Cerebellar nuclear complex (tissue), 1 donor: ENCODE measurements at places on chromosomes 11 and 22.

DNA sequence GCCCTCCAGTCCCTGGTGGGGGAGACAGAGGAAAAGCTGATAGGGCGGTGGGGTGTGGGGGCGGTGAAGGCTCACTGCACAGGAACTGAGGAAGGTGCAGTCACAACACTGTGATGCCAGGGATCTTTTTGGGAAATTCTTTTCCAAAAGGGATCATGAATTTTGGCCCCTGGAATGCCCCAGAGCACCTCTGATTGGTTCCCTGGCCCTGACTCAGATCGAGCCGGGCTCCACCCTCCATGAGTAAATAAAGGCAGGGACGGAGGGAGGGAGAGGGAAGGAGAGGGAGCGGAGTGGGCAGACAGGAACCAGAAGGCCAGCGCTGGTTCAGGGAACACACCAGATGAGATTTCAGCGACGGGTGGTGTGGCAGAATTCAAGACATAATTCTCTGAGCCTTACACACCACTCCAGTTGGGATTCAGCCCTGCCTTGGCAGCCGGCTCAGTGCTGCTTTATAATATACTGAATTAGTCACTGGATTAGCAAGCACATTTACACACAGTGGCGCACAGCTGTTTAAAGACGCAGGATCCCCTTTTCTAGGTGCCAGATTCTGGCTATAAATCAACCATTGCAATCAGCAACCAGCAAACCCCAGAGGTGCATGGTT, 80.3 kb downstream of the ETS1 start:
- DNase-seq: no peak

DNA sequence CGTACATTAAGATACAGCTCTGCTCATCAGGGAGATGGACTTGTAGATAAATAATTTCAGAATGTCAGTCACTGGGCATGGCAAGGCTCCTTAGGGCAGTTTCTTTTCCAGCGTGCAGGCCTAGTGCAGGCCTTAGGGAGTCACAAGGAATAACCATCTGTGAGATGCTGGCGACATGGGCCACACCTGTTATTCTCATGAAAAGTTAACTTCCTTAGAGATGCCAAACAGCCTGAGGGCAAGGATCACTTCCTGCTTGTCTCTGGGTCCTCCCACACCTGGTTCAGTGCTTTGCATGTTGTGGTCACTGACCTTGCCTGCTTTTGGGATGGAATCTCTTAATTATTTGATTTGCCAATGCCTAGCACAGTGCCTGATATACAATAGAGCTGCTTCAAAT, 70.6 kb downstream of the ST3GAL4 start:
- no peak for DNase-seq

DNA sequence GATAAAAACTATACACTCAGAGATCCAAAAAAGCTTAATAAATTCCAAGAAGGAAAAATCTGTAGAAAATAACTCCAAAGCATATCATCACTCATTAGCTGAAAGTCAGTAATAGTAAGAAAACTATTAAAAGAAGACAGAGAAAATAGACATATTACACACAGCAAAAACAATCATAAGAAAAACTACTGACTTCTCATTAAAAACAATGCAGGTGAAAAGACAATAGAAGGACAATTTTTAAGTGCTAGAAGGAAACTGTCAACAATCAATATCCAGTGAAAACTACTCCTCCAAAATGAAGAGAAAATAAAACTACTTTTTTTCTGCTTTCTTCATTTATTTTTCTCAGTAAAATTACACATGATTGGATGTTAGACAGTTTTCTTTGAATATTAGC, 56.5 kb downstream of the BLID start:
- no peak for DNase-seq

DNA sequence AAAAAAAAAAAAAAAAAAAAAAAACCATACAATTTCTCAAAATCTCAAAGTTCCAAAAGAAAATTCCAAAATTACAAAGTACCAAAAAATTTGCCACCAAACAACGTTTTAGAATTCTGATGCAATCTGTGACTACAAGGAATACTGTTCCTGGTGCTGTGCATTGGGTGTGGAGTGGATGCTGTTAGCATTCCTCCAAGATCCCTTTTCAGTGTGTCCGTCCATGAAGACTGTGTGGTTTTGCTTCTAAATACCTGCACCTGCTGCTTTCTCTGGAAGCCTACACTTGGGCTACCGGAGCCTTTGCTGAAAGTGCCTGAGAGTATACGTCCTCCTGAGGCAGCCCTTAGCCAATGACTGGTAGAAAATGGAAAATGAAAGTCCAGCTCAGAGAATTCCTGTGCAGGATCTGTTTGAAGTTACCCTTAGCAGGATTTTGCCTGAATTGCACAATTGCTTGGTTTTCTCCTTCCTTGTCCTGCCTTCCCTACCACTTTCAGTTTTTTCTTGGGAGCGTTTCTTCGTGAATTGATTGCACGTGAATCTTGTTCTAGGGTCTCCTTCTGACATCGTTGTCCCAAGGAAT, 140.8 kb downstream of the TRPC6 start:
- DNase-seq: no peak

DNA sequence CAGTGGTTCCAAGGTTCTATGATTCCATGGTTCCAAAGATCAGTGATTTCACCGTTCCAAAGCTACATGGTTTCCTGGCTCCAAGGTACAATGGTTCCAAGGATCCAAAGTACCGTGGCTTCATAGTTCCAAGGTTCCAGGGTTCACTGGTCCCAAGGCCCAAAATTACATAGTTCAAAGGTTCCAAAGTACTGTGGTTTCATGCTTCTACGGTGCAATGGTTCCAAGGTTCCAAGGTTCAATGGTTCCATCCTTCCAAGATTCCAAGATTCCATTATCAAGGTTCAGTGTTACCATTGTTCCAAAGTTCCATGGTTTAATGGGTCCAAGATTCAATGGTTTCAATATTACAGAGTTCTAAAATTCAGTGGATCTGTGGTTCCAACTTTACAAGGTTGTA, 43.0 kb upstream of the SEPTIN5 start:
- no peak for DNase-seq

- DNase-seq: no peak
Measured at GRCh38 chr11:118415062-118415738, 13.8 kb downstream of the ATP5MG start.

- no peak for DNase-seq
Measured at GRCh38 chr11:86524620-86525352, 147.6 kb downstream of the ME3 start.

- no peak for DNase-seq
Measured at GRCh38 chr11:111357150-111358037, 21.7 kb downstream of the POU2AF1 start.

DNA sequence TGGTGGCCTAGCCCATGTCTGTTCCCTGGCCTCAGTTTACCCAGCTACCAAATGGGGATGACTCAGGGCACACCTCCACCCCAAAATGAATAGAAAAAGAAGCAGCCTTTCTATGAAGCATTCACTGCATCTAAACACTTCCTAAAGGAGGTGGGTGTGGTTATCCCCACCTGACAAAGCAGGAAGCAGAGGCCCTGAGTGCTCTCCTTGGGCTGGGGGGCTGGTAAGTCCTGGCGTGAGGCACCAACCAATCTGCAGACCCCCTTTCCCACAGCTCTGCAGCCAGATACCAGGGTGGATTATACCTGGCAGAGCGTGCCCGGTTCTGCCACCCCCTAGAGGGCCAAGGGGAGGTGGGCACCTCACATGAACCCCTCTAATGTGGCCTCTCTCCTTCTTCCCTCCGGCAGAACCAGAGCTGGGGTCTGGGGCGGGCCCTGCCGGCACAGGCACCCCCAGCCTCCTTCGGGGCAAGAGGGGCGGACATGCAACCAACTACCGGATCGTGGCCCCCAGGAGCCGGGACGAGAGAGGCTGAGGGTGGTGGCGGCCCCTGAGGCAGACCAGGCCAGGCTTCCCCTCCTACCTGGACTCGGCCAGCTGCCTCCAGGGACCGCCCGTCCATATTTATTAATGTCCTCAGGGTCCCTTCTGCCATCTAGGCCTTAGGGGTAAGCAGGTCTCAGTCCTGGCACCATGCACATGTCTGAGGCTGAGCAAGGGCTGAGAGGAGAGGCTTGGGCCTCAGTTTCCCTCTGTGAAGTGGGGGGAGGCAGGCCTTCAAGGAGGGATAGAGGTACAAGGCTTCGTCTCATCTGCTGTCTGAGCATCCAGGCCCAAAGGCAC, 9.2 kb downstream of the RHBDD3 start:
- no peak for DNase-seq

GRCh38 chr11:97557399-97557798, 1167.6 kb downstream of the JRKL start:
- no peak for DNase-seq

GRCh38 chr11:33900159-33900840, 8.4 kb upstream of the LMO2 start:
- no peak for DNase-seq

- no peak for DNase-seq
Measured at GRCh38 chr11:116467823-116468222, 305.0 kb downstream of the BUD13 start.

DNA sequence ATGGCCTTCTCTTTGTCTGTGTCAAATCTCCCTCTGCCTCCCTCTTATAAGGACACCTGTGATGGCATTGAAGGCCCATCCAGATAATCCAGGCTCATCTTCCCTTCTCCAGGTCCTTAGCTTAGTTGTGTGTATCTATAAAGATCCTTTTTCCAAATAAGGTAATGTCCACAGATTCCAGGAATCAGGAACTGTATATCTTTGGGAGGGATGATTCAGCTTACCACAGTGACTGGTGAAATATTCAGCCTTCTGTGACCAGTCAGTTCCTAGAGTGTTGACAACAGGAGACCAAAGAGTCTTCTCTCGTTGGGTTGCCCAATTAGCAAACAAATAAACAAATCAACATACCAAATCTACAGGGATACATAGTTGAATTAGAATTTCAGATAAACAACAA, 175.8 kb downstream of the MPPED1 start:
- DNase-seq: no peak

DNA sequence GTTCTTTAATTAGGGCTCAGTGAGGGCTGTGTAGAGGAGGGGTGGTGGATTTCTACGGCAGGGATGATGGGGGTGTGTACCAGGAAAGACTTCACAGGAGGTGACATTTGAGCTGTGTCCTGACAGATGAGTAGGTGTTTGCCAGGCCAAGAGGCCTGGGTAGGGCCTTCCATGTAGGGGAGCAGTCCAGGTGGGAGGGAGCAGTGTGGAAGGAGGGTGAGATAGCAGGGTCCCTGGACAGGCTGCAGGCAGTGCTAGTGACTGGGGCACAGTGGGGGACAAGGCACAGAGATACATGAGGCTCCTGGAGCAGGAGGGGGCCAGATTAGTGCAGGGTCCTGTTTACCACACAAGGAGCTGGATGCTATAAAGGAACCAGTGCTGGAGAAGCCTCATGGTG, 147.9 kb upstream of the CADM1 start:
- no peak for DNase-seq

DNA sequence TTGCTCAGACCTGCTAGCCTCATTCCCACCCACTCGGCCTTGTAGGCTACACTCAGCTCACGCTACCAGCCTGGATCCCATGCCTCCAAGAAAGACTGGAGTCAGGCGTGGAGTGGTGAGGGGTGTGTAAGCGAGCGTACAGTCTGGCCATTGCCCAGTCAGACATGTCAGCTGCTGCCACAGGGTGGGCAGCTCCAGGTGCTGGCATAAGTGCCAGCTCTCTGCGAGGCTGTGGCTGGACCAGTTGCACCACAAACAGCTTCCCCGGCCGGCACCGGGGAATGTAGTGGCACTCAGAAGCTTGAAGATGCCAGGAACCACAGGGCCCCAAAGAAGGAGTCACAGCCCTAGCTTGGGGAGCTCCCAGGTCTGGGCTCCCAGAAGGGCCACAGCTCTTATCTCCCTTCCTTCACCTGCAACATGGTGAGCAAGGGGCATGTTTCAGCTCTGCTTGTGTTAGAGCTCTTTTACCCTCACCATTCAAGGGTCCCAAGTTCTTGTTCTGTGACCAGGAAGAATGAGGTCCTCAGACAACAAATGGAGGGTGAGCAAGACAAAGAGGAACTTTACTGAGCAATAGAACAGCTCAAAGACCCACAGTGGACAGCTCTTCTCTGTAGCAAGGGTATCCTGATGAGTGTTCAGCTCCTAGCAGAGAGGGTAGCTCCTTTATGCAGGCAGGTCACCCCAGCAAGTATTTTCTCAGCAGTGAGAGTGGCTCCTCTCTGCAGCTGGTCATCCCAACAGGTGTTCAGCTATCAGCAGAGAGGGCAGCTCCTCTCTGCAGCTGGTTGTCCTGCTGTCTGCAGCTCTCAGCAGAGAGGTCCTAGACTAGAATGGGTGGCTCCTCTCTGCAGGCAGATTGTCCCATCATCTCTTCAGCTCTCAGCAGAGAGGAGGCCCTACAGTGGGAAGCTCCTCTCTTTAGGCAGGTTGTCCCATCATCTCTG, 6.0 kb downstream of the SBF2 start:
- DNase-seq: no peak

DNA sequence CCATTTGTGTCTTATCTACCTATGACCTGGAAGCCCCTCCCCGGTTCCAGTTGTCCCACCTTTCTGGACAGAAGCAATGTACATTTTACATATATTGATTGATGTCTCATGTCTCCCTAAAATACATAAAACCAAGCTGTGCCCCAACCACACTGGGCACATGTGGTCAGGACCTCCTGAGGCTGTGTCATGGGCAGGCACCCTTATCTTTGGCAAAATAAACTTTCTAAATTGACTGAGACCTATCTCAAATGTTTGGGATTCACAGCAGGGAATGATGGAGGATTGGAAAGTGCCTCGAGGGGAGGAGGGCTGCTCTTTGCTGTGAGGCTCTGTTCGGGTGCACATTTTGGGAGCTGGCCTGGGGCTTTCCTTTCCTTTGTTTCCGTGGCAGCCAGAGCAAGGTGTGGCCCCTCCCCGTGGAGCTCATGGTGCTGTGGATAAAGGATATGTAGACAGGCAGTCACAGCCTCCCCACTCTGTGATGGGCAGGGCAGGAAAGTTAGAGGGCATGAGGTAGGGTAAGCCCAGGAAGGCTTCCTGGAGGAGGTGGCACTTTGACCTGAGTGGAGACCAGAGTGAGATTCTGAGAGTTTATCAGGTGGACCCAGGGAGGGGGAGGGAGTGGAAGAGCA, 615.6 kb downstream of the TBC1D22A start:
- no peak for DNase-seq

DNA sequence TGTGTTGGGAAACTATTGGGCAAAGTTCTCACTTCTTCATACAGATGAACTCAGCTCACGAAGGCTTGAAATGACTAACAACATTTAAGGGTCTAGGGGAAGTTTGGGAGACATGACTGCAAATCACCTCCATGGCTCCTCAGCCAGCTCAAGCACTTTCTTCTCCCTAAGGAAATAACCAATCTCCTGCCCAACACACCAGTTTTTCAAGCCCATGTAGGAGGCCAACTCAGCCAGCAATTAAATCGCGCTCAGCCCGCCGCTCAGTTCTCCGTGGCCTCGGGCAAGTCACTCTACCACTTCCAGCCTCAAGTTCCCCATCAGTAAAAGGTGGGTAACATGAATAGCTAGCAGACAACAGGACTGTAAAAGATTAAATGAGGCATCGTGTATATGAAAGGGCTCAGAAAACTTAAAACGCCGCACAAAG, 796 bp downstream of the POLDIP3 start:
- no peak for DNase-seq

DNA sequence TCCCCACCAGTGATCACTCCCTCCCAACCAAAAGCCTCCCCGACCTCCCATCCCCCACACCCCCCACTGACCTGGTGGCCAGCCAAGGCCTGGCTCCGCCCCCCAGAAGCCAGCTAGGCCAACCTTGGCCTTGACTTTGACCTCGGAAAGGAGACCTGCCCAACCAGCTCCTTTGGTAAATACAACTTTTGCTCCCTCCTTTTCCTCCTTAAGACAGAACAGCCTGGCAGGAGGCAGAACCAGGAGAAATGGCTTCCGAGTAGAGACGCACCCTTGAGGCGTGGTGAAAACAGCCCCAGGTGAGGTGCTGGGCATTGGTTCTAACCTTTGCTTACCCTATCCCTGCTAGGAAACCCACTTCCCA, 27.0 kb downstream of the PLEKHA7 start:
- DNase-seq: no peak
